Cortex of kidney (tissue), 1 donor: ENCODE measurements at places on chromosomes 4 and X.

DNA sequence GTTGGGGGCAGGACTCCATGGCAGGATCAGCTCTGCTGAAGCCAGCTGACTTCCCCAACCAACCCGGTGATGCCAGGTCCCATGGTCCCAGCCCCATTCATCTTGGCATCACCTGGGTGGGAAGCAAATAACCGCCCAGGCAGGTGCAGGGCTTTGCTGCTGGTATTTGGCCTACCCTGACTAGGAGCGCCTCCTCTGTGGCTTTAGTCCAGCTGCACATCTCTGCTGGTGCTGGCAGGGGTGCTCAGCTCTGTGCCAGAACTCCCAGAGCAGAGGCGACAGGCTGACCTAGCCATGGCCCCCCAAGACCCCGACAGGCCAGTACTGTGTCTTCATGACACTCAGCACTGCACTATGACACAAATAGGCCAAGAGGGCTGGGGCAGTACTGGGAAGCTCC lies 64.4 kb downstream of the STARD8 start:
- no peak for DNase-seq

DNA sequence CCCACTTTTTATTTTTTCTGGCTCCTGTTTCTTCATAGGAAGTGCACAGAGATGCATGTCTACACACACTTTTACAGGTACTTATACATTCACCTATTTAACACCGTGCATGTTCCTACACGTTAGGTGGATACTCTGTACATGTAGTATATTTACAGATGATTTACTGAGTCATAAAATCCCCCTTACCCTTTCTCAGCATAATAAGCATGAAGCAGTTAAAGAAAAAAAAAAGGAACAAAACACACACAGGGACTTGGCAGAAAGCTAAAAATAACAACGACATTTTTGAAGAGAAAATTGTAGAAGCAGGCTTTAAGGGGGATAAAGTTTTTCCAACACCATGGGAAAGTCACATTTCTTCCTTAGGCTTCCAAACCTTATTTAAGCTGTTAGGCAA lies 96.4 kb upstream of the IQCM start:
- no peak for DNase-seq

GRCh38 chr4:105594099-105595010 lies 41.9 kb downstream of the ARHGEF38 start:
- no peak for DNase-seq

- DNase-seq: no peak
Observed at GRCh38 chr4:101254776-101255175, 92.5 kb downstream of the PPP3CA start.
